ENCODE measurements at places on chromosomes 11 and 22. TPM values are rescaled to one million over a fixed set of nuclear protein-coding genes. Genes with fewer than 3 reads are reported as not detected.

The IFITM10 gene
- 0.74 TPM for total RNA-seq

The FOLR2 gene
- total RNA-seq: not detected

The TEAD1 gene
- total RNA-seq: 78.1 TPM

The GPR152 gene
- total RNA-seq: not detected

The RAB3IL1 gene
- total RNA-seq: 7.2 TPM

- DNase-seq: peak; percentile 41
Measured at GRCh38 chr11:1338201-1339065, 29.0 kb upstream of the TOLLIP start.

DNA sequence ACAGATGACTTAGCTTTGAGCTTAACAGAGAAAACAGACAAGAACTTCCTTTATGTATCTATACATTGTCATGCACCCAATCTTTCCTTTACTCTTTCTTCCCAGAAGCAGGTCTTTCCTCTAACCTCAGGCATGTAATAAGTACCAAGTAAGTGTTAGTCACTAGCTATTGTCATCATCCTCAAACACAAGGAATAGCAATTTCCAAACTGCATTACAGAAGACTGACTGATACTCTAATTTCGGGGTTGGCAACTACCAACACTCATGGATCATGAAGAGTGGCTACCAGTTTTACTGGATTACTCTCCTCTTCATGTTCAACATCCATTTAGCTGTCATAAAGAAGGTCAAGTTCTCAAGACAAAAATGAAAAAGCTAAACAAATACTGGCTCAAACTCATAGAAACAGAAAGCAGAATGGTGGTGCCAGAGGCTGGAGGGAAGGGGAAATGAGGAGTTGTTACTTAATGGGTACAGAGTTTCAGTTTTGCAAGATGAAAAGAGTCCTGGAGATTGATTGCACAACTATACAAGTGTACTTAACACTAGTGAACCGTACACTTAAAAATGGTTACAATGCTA, 111.6 kb downstream of the SIK3 start:
- no peak for DNase-seq

GRCh38 chr11:61739413-61739812, 13.0 kb upstream of the MYRF start:
- no peak for DNase-seq

DNA sequence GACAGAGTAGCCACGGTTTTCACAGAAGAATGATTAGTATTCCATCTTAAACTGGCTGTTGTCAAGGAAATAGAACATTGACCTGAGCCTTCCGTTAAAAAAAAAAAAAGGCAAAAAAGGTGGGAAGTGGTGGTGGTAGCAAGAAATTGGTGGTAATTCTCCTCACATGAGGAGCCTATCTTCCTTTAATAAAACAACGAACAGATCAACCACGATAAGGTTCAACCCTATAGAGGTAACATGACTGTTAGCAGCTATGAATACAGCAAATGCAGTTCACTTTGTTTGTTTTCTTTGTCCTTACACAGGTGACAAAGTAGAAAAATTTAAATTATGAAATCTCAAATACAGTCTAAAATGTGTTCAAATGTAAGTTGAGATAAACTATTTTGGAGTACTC, 181.6 kb downstream of the TTC28 start:
- no peak for DNase-seq

DNA sequence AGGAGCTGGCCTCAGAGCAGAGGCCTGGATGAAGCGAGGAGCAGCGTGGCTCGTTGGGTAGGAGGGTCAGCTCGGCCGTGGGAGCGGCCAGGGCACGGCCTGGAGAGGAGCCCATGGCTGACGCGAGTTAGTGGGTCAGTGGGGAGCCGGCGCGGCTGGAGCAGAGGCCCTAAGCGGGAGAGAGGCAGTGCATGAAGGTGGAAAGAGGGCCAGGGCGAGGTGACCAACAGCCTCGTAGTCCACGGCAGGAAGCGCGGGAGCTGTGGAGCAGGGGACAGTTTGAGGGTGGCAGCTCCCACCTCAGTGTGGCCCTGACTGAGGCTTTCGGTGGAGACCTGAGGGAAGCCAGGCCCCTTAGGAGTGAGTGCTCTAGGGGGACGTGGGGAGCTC, 24.1 kb downstream of the DCPS start:
- peak; percentile 59 for DNase-seq

- no peak for DNase-seq
Measured at GRCh38 chr22:46954781-46955180, 192.3 kb downstream of the TBC1D22A start.

GRCh38 chr22:39308614-39309363, 10.6 kb downstream of the RPL3 start:
- DNase-seq: peak; percentile 68

DNA sequence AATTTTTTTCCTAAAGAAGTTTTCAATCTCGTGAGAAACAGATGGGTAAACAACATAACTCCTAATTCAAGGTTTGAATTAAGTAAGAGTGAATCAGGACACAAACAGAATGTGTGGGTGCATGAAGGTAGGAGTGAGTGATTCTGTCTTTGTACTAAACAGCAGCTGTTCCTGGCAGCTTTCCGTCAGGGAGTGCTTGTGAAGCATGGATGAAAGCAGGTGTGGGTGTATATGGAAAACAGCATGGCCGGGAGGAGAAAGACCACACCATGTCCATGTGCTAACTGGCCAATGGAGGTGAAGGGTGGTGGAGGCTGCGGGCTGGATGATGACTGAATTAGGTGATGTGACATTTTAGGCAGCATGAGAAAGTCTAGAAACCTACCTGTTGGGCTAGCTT, 49.6 kb downstream of the BARX2 start:
- no peak for DNase-seq

DNA sequence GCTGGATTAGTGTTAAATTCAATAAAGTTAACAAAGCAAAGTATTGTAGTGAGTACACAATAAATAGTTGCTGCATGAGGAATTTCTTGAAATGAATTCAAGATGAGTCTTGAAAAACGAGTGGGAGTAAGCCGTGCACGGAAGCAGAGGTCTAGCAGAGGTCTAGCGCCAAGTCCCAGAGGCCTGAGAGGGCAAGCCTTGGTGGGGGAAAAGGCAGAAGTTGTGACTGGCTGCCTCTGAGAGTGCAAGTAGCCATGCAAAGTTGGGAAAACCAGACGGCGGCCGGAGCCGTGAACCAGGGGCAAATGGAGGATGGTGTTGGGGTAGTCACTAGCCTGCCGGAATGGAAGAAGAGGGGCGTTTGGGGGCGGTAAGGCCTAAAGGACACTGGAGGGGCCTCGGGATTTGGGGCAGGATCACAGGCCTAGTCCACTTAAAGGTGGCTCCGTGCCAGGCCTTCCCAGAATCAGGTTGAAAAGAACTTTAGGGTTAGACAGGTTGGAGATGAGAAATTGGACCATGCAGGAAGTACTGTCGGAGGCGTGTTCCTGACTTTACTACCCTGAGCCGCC, 379 bp upstream of the SLC3A2 start:
- no peak for DNase-seq

GRCh38 chr11:61027141-61027840, 55.8 kb downstream of the CD6 start:
- no peak for DNase-seq

DNA sequence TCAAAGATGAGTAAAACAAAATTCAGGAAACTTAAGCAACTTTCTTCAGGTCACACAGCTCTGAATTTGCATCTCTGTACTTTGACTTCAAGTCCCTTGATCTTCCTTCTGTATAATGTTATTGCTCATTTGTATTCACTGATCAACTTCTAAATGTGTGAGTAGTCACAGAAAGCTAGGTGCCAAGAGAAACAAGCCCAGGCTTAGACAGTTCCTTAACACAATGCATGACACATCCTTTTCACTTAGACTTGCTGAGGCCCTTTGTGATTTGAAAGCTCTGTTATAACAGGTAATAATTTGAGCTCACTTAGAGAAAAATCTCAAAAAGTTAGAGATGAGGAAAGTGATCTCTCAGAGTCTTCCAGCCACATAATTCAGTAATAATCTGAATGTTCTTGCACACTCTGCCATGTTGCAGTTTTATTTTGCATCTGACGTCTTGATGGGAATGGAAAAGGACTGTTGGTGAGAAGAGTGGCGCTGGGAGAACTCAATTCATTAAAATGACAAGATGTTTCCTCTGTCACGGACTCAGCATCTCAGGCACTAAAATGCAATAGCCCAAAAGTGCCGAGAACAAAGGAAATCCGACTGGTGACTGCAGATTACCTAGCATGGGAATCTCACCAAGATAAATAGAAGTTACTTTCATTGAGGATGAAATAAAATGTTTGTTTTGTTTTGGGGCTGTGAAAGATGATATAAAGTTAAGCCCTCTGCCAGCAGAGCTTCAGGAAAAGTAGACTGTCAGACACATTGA, 665.3 kb downstream of the OPCML start:
- no peak for DNase-seq

- DNase-seq: peak; percentile 47
Measured at GRCh38 chr11:47595029-47595428, 818 bp upstream of the C1QTNF4 start.

DNA sequence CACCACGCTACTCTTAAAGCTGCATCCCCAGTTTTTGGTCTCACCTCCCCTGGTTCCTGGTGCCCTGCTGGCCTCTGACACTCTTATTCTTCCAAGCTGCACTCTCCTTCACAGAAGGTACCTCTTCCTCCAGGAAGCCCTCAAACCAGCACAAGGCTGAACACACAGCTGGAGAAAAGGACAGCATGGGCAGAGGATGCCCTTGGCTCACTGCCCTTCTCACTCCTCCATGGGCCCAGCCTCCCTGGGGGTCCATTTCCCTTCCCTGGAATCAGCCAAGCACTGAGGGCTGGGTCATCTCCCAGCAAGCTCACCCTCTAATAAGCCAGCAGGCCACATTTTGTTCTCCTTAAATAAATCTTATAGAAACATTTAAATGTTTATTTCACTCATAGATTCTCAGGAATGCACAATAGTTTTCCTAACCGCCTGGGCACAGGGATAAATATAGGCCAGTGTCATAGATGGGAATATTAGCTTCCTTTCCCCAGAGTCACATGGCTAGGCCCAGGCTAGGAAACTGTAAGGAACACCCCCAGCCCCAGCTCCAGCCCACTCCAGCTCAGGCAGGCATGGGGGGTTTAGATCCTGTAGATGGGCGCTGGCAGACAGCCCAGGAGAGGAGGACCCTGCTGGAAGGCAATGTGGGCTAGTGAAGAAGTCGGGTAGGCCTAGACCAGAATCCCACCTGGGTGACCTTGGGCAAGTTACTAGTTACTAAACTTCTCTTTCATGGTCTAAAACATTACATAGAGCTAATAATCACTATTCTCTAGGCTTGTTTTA, 51.5 kb downstream of the IRAG1 start:
- DNase-seq: no peak

DNA sequence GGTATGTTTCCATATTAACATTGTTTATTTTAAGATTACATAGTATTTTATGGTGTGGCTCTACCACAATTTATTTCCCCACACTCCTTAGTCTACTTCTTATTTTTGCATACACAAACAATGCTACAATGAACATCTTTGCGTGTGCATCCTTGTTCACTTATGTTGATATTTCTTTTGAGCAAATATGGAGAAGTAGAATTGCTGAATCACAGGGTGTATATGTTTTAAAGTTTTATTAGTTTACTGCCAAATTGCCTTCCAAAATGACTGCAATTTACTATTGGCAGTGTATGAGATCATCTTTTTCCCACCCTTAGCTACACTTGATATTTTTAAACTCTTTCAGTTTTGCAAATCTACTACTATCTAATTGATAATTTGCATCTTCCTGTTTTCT, 38.7 kb upstream of the FAR1 start:
- DNase-seq: no peak

GRCh38 chr22:17990942-17991341, 33.4 kb downstream of the MICAL3 start:
- no peak for DNase-seq

DNA sequence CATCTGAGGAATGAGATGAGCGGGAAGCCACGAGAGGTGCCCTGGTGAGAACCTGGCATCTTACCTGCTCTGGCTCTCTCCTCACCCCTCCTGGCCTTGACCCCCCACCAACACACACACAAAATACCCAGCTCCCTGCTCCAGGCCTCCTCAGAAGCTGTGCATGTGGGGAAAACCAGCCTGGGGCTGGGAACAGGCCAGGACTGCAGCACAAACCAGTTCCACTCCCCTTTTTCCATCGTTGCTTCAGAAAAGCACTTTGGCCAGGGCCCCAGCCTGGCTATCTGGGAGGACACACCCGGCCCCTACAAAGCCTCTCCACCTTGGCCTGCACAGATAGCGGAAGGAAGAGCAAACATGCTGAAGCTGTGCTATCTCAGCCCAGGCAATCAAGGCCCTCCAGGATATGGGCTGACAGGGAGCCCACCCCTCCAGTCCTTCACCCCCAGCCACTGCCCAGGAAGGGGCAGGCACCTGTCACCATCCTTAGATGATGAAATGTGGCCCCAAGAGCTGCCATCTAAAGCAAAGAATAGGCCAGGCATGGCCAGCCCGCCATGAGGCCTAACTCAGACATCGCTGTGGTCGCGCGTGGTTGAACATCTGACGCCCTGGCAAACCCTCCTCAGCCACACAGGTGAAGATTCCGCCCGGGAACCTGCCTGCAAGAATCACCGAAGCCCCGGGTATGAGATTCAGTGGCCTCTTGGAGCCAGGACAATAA, 35.4 kb downstream of the PISD start:
- DNase-seq: no peak

GRCh38 chr22:50724616-50725015, 13.4 kb upstream of the ACR start:
- no peak for DNase-seq

DNA sequence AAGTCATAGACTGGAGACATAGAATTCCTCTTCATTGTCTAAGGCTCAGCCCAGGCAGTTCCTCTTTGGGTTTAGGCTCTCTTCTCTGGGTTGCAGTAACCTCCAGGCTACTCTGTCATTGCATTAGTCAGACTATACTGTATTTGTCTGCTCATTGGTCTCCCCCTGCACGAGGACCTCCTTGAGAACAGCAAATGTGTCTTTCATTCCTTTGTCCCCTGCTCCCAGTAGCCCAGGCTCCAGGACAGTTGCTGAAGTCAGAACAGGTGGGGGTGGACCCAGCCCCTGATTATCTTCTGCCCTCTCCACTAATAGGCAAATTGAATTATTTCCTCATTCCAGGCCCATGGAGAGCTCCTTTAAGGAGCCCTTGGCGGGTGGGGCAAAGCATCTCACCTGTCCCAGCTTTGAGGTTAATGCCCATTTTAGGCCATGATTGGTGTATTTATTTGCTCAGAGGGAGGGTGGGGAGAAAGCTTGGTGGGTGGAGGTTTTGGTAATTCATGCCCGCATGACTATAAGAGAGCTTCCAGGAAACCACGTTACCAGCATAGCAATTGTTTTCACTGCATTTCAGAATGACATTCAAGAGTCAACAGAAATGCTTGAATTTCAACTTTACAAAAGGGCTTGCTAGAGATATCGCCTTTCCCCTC, 40.9 kb downstream of the NAV2 start:
- no peak for DNase-seq

- no peak for DNase-seq
Measured at GRCh38 chr22:42972649-42973535, 42.1 kb downstream of the PACSIN2 start.

- no peak for DNase-seq
Measured at GRCh38 chr11:87866951-87867350, 308.3 kb downstream of the RAB38 start.

DNA sequence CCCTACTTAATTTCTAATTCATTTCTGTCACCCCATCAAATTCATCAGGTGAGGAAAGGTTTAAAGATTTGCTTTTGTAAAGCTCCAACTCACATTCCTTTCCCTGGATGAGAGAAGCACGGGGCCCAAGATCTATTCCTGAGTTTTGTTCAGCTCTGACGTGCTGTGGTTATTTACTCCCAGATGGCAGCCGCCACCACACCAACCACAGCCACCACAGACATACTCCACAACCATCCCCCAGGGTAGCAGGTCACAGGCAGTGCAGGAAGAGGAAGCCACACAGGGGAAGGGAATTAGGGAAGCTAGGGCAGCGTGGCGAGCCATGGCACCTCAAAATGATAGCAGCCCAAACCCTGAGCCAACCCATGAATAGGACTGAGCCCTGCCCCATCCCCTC, 63.5 kb upstream of the CSNK2A3 start:
- no peak for DNase-seq
